ENCODE measurements at places on chromosomes 13 and 19.

DNA sequence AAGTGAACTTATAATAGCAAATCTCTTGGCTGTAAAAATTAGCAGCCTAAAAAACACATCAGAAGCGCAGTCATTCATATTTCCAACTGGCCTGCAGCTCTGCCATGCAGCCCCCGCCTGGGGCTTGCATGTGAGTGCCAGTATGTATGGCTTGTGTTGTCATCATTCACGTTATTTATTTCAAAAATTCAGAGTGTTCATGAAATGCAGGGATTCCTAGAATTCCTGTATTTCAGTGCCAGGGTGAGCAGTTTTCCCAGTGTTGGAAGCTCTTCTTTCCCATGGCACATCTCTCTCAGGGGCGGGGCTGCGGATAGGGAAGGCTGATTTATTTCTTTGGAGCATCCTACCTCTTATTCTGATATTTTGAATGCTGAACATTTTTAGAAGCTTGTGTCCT, 234.6 kb downstream of the FGF9 start:
- no peak for DNase-seq

DNA sequence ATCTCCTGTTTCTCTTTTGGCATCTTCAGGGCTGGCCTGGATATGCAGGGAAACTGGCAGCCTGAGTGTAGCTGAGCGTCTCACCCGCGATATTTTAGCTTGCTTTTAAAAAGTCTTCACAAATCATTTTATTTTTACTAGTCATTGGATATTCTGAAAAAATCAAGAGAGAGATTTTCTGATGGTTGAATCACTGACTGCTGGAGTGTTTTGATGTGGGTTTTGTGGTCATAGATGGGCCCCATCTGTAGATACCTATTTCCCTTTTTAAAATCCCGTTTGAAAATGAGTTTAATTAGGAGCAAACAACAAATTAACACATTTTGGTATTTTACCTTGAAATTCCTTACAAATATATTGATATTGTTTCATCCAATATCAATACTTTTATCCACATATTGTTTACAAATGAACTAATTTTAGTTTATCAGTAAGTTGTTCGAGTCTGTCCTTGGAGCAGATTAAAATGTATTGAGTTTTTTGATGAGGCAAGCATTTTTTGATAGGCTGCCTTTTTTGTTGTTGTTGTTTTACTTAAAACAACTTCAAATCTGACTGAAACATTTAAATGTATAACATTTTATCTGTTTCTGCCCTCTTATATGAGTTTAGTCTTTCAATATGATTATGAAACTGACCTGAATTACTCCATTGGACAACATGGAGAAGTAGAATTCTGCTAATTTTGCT, 21.5 kb upstream of the OXGR1 start:
- DNase-seq: no peak

- DNase-seq: no peak
Measured at GRCh38 chr13:72205773-72206172, 338.8 kb upstream of the DACH1 start.

DNA sequence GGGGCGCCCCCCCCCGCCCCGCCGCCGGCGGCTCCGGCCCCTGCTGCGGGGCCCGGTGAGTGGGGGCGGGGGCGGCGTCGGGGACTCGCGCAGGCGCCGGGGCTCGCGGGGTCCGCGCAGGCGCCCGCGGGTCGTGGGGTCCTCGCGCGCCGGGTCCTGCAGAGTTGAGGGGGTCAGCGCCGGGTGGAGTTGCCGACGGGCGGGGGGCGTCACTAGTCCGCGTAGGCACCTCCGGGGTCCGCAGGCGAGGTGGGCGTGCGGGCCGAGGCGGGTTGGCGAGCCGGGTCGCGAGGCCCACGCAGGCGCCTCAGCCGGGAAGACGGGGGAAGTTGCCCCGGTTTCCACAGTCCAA, 365 bp downstream of the PPP6R1 start:
- no peak for DNase-seq

DNA sequence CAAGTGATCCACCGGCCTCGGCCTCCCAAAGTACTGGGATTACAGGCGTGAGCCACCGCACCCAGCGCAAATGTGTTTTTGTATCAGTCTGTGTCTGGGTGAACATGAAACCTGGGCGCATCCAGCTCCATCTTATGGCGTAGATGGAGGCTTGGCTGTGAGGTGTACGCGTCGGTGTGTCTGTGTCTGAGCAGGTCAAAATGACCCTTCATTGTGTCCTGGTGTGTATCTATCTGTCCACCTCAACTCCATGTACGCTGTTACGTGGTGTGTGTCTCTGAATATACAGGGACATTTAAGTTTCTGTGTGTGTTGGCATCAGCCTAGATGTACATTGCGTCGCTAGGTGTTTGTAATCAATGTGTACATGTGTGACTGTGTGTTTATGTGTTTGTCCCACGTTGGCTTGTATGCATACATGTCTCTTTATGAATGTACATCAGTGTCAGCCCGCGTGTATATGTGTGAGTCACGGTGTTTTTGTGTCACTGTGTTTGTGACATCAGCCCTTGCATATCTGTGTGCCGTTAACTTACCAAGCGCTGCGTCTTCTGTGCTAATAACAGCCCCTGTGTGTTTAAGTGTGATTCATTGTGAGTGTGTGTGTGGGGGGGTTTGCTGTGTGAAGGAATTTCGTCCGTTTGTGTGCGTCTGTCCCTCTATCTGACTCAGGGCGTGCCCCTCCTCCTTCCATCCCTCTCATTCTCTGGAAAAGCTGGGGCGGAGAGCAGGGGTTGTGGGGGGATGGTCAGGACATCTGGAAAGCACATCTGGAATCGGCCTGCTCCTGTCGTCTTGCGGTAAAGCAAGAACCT, 6.4 kb downstream of the AXL start:
- peak; percentile 99 for DNase-seq

DNA sequence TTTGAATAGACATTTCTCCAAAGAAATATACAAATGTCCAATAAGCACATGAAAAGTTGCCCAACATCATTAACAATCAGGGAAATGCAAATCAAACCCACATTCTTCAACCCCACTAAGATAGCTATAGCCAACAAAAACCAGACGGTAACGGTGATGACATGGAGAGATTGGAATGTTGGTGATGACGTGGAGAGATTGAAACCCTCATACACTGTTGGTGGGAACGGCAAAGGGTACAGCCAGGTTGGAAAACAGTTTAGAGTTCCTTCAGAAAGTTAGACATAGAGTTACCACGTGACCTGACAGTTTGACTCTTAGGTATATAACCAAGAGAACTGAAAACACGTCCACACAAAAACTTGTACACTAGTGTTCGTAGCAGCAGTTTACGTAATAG, 48.1 kb downstream of the TNFRSF19 start:
- DNase-seq: peak; percentile 95

DNA sequence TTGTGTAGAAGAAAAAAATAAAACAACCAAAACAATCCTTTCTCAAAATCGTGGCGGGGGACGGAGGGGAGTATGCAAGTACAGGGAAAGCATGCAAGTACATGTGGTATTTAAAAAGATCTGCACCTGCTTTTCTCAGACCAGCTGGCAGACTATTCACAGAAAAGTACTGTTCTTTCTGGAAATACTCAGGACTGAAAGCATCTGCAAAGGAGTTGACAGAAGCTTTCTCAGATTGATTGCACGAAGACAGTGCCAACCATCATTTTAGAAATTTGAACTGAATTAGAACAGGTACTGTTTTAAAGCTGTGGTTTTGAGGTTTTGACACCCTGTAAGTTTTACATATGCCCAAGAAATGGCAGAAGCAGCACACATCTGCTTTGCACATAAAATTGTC, 19.8 kb upstream of the PCDH8 start:
- DNase-seq: no peak

GRCh38 chr13:31697290-31697689, 42.0 kb upstream of the RXFP2 start:
- DNase-seq: peak; percentile 16

DNA sequence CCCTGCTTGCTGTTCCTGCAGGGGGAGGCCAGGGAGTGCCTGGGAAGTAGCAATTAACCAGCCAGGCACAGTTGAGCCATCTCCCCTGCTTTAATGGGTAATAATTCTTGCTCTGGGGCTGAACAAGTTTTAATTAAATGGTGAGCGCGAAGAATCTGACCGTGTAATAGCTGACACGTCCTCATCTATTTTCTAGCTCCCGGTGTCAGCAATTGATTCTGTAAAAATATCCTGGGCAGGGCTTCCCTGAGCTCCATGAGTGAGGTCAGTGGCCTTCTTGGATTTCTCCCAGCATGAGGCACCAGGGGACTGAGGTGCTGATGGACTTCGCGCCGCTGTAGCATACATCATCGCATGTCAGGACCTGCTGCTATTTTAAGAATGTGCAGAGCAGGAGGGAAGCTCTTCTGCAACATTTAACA, 26.9 kb downstream of the SIPA1L3 start:
- no peak for DNase-seq
